ENCODE measurements at places on chromosomes 4 and X. TPM values are rescaled to one million over a fixed set of nuclear protein-coding genes. Genes with fewer than 3 reads are reported as not detected.

Gene CT45A10
- not detected for total RNA-seq

Gene PUDP
- total RNA-seq: 9.8 TPM

Gene FMR1
- total RNA-seq: 51.8 TPM

Gene S100P
- 1.9 TPM for total RNA-seq

Gene ADRA2C
- total RNA-seq: 72.2 TPM

Gene ZAR1
- not detected for total RNA-seq

Gene NEUROG2
- not detected for total RNA-seq

Gene MAGEA10
- not detected for total RNA-seq

Gene CLDN34
- 0.36 TPM for total RNA-seq

Gene TMEM150C
- 6.5 TPM for total RNA-seq

Gene MGAT4D
- total RNA-seq: not detected

Gene KLB
- not detected for total RNA-seq

Gene TMPRSS11A
- total RNA-seq: not detected

Gene KLHL4
- 1.2 TPM for total RNA-seq

Gene RASGEF1B
- 19.2 TPM for total RNA-seq

Gene FAAH2
- 1.7 TPM for total RNA-seq

Gene IQCM
- not detected for total RNA-seq

Gene DGAT2L6
- total RNA-seq: not detected

Gene SERPINA7
- total RNA-seq: not detected

Gene MCUB
- total RNA-seq: 12.5 TPM

Gene DIPK2B
- 25.2 TPM for total RNA-seq

Gene NR0B1
- total RNA-seq: not detected

Gene RASL11B
- total RNA-seq: 5.7 TPM

Gene MAGEE1
- 4.7 TPM for total RNA-seq

Gene SCD5
- 6.0 TPM for total RNA-seq

Gene AIMP1
- 45.6 TPM for total RNA-seq

Gene MAGEC3
- 0.99 TPM for total RNA-seq

Gene SPANXN4
- not detected for total RNA-seq

Gene GPR119
- total RNA-seq: not detected

Gene SRD5A3
- total RNA-seq: 8.4 TPM

Gene GAGE2A
- not detected for total RNA-seq

Gene MID1
- total RNA-seq: 34.7 TPM

Gene CT83
- not detected for total RNA-seq

Gene FATE1
- not detected for total RNA-seq

Gene SPCS3
- 168 TPM for total RNA-seq

Gene CHIC1
- total RNA-seq: 13.9 TPM

Gene EGF
- 0.29 TPM for total RNA-seq

Gene FRAS1
- 0.87 TPM for total RNA-seq

Measured in aorta (tissue), 5 donors.